ENCODE measurements at places on chromosomes 11 and 22.
A peak's percentile ranks its signal among the peaks of the same experiment; 100 is the strongest.

- no peak for DNase-seq
Measured at GRCh38 chr22:31098632-31099110, 8.7 kb downstream of the SELENOM start.

DNA sequence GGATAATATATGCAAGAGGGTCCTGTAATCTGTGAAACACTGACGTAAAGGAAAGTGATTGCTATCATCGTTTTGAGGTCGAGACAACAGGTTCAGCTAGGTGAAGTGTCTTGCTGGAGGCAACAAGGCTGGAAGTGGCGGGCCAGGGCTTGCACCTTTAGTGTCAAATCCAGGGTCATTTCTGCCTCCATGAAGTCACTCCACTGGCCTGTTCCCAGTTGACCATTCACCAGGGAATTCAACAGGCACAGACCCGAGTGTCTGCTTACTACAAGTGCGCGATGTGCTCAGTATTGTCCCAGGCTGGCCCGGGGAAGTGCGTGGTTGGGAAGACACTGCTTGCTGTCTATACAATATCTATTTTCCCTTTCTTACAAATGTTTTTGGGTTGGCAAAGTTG is 225.0 kb downstream of the CEP164 start:
- no peak for DNase-seq

DNA sequence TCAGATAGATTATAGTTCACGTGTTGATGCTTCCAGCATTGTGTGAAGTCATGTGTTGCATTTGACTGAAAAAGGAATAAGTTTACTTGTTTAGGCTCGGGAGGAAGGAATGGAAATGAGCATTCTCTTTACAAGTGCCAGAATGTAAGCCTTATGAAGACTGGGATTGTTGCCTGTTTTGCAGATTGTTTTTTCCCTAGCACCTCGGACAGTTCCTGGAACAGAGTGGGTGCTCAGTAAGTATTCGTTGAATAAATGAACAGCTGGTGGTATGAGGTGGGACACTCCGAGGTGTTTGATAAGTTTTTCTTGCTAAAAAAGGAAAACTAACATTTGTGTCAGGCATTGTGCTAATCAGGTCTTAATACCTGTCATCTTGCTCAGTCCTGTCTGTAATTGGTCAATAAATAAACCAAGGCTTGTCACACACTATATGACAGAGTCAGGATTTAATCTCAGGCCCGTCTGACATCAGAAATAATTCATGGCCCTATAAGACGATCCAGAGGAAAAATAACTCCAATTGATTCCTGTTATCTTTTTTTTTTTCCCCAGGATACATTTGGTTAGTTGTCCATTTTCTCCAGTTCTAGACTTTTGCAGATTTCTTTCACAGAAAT is 304.7 kb downstream of the NELL1 start:
- no peak for DNase-seq

- no peak for DNase-seq
Measured at GRCh38 chr11:128892866-128893565, 1.9 kb downstream of the KCNJ5 start.

GRCh38 chr11:59144579-59145345 is 2.1 kb downstream of the FAM111A start:
- peak; percentile 93 for DNase-seq
